ENCODE measurements at places on chromosomes 12 and 14.

GRCh38 chr12:89863968-89864367 lies 155.3 kb upstream of the ATP2B1 start:
- peak; percentile 73 for DNase-seq

GRCh38 chr12:52359621-52360061 lies 7.6 kb downstream of the KRT85 start:
- DNase-seq: no peak

GRCh38 chr12:52805000-52805399 lies 8.9 kb downstream of the KRT4 start:
- no peak for DNase-seq

DNA sequence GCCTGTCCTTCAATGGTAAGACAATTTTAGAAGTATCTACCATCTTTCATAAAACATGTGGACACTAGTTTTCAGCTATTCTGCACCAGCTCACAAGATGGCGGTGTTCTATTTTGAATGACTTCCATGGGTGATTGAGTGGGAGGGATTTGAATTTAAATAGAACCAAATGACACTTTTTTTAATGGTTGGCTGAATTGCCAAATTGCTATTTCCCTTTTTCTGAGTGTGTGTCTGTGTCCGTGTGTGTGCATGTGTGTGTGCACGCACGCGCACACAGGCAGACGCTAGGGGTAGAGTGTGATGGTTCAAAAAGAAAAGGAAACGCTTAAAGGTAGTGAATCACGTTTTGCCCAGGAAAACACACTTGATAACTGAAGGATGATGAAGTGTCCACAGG lies 362.6 kb downstream of the DAD1 start:
- DNase-seq: peak; percentile 33

DNA sequence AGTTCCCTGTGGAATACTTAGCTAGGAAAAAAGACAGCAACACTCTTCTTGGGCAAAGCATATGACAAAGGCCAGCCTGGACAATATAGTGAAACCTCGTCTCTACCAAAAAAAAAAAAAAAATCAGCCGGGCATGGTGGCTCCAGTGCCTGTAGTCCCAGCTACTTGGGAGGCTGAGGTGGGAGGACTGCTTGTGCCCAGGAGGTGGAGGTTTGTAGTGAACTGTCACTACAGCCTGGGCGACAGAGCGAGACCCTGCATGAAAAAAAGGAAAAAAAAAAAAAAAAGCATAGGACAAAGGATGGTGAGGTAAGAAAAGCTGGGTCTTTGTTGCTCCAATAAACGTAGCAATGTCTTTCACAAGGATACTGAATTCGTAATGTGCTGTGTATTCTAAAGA lies 1.1 kb downstream of the TXNDC16 start:
- no peak for DNase-seq

DNA sequence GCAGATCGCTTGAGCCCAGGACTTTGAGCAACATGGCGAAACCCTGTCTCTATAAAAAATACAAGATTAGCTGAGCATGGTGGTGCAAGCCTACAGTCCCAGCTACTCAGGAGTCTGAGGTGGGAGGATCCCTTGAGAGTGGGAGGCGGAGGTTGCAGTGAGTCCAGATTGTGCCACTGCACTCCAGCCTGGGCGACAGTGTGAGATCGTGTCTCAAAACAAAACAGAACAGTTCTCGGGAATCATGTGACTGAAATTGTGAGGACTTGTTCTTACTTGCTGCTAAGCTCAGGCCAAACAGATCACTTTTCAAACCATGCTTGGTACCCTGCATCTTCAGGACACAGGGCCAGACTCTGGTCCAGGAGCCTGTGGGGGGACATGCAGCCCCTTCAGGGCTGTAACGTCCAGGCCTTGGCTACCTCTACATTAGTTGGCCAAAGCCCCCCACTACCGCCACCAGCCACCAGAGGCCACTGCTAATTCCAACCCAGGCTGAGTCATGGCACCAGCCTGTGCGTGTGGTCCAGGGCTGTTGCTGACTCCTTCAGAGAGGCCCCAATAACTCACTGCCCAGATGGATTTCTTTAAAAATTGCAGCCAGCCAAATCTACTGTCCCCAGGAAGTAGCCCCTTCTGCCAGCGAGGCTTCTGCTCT lies 33.4 kb upstream of the SYNDIG1L start:
- DNase-seq: peak; percentile 13

DNA sequence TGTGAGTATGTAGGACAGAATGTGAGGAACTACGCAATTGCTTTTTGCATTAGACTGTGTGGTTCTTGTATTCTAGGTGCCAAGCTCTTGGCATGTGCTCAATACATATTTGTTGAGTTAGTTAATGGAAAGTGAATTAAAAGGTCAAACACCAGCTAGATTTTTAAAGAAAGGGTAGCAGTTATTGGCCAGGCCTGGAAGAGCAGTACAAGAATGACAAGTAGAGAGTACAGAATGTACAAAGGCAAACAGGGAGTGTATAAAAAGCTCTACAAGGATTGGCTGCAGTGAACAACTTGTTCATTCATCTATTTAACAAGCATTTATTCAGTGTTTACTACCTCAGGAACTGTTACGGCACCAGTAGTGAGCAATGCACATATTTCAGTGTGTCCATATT lies 854.0 kb upstream of the SEL1L start:
- DNase-seq: no peak

GRCh38 chr12:114949058-114949820 lies 265.3 kb upstream of the TBX3 start:
- no peak for DNase-seq

- DNase-seq: no peak
Observed at GRCh38 chr12:28248555-28249145, 58.4 kb downstream of the CCDC91 start.
